ENCODE measurements at places on chromosomes 3 and 15. TPM values are rescaled to one million over a fixed set of nuclear protein-coding genes. Genes with fewer than 3 reads are reported as not detected.

Gene IGDCC3
- polyA plus RNA-seq, result 5.0 TPM

DNA sequence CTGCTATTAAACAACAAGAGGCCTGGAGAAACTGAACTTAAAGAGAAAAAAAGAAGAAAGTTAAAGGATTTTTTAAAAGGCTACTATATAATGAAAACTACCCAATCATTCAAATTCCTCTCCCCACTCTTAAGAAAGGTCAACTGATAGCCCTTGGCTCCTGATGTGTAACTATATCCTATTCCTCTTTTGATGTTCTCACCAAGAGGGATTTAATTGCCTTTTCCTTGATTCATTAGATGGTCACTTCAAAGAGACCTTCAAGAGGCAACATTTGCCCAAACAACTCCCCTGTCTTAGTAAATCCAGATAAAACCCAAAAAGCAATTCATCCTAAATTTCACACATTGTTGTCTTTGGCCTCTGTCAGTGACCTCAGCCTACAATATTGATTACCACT, 86.0 kb downstream of the FMN1 start:
- no peak for DNase-seq

Gene NTRK3
- polyA plus RNA-seq, result 3.2 TPM

Gene VGLL3
- 37.5 TPM for polyA plus RNA-seq

Gene THSD4
- polyA plus RNA-seq, result 17.5 TPM

GRCh38 chr3:182183716-182184430, 472.1 kb downstream of the SOX2 start:
- no peak for DNase-seq

Gene XXYLT1
- 23.0 TPM for polyA plus RNA-seq

- peak; percentile 17 for DNase-seq
Observed at GRCh38 chr15:82540984-82541431, 751 bp upstream of the RPS17 start.

Gene NMB
- polyA plus RNA-seq, result 1.6 TPM

Gene PRR20G
- not detected for polyA plus RNA-seq

DNA sequence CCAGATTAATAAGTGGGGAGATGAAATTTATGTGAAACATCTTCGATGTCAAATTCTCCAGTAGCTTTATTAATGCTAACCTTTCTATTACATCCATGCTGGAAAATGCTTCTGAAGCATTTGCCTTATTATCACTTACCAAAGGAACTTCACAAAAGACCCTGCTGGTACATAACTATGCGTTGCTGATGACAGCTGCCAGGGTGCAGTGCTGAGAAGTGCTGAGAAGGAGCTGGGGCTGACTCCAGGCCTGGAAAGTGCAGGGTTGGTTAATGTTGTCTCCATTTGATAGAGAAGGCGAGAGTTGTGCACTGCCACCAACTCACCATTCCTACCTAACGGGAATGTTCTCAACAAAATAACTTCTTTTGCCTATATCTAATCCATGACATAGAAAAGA, 736.0 kb upstream of the NR2F2 start:
- no peak for DNase-seq

DNA sequence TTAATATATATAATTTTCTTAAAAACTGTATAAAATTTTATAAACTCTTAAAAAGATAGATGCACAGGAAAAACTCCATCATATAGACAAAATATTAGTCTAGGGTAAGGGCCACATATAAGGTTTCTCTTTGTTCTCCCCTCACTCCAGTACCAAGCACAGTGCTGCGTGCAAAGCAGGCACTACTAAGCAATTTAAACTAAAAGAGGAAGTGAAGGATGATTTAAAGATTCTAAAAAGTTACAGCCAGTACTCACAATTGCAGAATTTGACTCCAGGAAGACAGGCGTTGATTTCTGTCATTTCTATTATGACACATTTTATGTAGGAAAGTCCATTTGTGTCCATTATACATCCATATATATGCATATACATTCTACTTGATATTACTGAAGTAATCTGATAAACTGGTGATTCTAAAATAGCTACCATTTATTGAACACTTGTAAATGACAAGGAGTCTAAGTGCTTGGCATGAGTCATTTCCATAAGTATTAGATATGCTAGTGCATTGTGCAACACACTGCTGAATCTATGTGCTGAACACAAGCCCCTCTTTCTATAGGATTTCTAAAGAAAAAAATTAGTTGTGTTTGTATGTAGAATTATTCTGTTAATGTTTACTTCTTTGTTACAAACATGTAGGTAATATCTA, 785.5 kb upstream of the ARRDC4 start:
- DNase-seq, result no peak

GRCh38 chr3:146830231-146830630, 225.1 kb upstream of the PLSCR5 start:
- no peak for DNase-seq

- DNase-seq, result peak; percentile 56
Observed at GRCh38 chr15:63048776-63049665, 6.5 kb downstream of the TPM1 start.

DNA sequence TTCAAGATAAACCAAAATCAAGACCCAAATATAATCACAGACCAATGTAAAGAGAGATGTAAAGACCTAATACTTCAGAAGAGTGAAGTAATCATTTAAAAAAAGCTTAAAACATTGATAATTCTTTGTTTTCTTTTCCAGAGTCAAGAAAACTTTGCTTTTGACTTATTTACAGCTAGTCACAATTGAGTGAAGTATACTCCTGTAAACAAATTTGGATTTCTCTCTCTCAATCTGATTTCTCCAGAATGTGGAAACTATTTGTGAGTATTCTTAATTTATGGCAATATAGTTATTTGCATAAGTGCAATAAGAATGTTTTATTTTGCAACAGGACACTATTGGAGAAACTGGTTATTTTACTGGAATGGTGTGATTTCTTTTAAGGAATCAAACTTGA, 43.7 kb upstream of the ZBTB20 start:
- DNase-seq, result no peak

- no peak for DNase-seq
Observed at GRCh38 chr15:64474846-64475245, 14.5 kb downstream of the ZNF609 start.

DNA sequence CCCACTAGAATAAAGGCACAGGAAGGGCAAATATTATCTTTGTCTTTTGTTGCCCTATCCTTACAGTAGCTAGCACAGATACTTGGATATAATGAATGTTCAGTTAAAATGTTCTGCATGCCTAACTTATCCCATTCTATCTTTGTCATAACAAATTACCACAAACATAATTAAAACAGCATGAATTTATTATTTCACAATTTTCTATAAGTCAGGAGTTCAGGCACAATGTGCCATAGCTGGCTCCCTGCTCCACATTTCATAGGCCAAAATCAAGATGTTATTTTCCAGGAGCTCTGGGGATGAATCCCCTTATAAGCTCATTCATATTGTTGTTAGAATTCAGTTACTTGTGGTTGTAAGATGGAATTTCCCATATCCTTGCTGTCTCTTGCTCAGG, 975.5 kb downstream of the IGSF11 start:
- DNase-seq, result no peak

DNA sequence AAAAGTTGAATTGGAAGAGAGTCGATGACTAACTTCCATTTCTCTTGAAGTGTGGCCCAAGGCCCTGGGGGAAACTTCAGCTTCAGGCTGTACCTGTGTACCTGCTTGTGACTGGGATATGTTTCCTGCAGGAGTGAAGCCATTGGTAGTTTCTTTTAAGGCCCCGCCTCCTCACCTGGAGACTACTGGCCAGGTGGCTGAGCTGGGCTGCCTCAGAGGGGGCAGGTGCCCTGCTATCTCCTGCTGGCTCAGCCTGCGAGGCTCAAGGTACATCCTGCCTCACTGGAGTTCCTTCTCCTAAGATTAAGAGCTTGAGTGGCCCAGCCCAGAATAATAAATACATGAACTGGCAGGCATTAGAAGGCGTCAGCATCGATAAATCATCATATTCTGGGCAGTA, 121.6 kb upstream of the ROPN1 start:
- no peak for DNase-seq

Gene ROBO2
- 2.9 TPM for polyA plus RNA-seq

- DNase-seq, result no peak
Observed at GRCh38 chr3:183330881-183331280, 77.8 kb downstream of the B3GNT5 start.

Gene MEIS2
- polyA plus RNA-seq, result 7.7 TPM

Gene SLC2A2
- polyA plus RNA-seq, result not detected

Data from hindlimb muscle (tissue), 1 donor.